ENCODE measurements at places on chromosomes 16 and 17.

- DNase-seq: no peak
These were observed 3.0 kb downstream of the ENGASE start for GRCh38 chr17:79077587-79077986.

DNA sequence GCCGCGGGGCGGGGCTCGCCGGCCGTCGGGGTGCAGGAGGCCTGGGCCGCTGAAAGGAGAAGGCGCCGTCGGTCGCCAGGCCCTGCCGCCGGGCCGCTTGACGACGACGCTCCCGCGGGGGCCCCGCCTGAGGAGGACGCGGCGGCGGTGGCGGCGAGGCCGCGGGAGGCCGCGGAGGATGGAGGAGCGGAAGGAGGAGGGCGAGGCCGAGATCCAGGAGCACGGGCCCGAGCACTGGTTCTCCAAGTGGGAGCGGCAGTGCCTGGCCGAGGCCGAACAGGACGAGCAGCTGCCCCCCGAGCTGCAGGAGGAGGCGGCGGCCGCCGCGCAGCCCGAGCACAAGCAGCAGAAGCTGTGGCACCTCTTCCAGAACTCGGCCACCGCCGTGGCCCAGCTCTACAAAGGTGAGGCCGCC lies 430 bp downstream of the HAPSTR1 start:
- DNase-seq: no peak

DNA sequence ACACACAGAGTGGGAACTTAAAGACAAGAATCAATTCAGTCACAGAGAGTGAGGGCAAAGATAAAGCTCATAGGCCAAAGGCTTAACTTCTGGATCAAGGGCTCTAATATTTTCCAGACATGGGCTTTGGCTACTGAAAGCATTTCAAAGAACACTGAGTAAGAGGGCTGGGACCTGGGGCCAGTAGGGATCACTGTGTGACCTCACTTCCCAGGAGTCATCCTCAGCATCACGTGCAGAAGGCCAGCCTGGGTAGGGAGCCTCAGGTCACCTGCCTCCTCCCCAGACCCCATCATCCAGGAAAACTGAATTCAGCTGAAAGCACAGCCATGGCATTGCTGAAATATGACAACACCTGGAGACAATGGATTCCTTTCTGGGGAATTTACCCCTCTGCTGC lies 163.5 kb downstream of the RAB11FIP4 start:
- DNase-seq: no peak

DNA sequence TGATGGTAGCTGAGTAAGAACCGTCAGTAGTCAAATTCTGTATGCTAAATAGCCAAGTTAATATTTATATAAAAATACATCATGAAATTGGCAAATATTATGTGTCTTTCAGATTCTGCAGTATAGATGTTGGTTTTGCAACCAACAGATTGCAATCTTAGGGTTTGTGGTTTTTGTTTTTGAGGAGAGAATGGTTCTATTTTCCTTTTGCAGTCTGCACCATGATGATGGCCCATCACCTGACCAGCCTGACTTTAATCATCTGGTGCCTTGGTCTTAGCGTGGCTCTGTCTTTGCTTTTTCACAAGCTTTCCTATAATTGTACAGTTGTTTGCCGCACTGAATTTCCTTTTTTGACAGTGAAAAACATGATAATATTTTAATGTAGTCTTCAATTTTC lies 50.7 kb downstream of the NUP93 start:
- DNase-seq: no peak

DNA sequence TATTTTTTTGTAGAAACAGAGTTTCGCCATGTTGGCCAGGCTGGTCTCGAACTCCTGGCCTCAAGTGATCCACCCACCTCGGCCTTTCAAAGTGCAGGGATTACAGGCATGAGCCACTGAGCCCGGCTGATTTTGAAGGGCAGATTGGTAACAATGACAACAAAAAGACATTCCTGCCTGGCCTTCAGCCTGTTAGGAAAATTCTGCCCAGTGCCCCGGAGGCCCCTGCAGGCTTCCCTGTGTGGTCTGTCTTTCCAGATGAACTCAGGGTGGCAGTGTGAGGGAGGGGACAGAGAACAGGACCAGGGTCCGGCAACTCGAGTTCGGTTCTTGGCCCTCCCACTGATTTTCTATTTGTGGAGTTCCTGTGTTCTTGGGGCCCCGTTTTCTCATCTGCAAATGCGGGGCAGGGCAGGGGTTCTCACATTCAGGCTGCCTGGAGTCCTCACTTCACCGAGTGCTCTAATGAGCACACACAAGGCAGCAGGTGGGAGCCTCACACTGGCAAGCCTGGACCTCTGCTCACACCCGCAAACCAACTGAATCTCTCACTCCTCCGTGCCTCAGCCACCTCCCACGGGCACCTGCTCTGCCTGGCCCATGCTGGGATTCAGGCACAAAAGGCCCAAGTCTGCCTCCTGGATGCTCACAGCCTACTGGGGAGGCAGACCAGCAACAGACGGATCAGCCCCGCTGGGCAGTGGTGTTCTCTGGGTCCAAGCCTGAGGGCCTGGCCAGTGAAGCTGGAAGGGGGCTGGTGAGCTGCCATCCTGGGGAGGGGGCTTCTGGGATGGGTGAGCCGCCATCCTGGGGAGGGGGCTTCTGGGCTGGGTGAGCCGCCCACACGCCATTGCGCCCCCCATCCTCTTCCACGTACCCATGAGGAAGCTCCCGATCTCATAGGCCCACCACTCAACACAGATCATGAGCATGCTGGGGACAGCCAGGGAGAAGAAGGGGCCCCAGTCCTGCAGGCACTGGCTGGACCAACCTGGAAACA lies 10.3 kb downstream of the SLC47A2 start:
- no peak for DNase-seq

GRCh38 chr17:9062399-9062902 lies 41.1 kb downstream of the NTN1 start:
- no peak for DNase-seq

DNA sequence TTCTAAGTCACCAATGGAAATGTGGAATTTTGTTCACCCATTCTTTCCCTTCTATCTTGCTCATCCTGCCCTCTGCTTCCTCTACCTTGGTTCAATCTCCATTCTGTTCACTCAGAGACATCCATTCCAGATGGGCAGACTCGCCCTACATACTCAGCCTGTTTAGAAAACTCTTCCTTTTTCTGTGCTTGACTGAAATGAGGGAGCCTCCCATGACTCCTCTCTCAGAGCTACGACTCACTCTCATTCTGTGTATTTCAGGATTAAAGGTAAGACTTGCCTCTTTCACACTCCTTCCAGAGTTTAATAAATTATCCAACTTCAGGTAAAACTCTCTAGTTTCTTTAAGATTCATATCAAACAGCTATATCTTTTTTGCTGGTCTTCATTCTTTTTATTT lies 182.8 kb downstream of the HS3ST3A1 start:
- DNase-seq: no peak

DNA sequence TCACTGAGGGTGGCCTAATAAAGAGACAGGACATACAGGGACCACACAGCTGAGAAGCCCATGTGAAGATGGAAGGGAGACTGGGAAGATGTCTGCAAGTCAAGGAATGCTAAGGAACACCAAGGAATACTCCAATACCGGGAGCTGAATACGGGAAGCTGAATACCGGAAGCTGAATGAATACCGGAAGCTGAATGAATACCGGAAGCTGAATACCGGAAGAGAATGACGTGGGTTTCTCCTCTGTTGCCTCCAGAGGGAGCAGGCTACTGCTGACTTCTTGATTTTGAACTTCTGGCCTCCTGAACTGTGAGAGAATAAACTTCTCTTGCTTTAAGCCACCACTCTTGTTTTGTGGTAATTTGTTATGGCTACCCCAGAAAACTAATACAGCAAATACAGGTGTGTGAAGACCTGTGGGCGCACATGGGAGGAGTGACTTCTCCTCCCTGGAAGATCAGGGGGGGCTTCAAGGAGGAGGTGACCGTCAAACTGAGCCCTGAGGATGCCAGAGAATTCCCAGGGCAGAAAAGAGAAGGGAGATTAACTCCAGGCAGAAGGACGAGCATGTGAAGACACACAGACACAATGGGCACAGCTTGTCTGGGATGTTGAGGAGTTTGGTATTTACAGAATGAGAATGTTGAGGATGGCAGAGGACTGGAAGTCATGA lies 259.9 kb downstream of the IRF8 start:
- DNase-seq: no peak

GRCh38 chr16:85407-85782 lies 7.4 kb downstream of the MPG start:
- DNase-seq: no peak

- DNase-seq: no peak
These were observed 430.2 kb upstream of the EEF2KMT start for GRCh38 chr16:5527817-5528216.

GRCh38 chr16:79128706-79129105 lies 471.8 kb downstream of the MAF start:
- DNase-seq: no peak

- no peak for DNase-seq
These were observed 13.8 kb downstream of the DNAAF8 start for GRCh38 chr16:4747906-4748681.

GRCh38 chr17:75301049-75301448 lies 11.8 kb upstream of the SLC25A19 start:
- no peak for DNase-seq

DNA sequence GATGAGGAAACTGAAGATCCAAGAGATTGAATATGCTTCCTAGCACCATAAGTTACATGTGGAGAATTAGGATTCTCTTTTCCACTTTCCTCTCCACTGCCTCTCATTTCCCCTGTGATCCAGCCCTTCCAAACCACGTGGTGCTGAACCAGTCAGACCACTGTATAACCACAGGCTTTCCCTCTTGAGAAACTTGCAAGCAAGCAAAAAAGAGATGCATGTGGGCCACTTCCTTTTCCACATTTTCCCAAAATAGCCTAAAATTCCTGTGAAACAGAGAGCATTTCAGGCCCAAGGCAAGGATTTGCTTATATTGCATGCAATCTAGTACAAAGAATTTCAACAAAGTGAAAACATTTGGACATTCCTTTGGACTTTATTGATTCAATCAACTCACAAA lies 59.3 kb upstream of the KSR1 start:
- DNase-seq: no peak

DNA sequence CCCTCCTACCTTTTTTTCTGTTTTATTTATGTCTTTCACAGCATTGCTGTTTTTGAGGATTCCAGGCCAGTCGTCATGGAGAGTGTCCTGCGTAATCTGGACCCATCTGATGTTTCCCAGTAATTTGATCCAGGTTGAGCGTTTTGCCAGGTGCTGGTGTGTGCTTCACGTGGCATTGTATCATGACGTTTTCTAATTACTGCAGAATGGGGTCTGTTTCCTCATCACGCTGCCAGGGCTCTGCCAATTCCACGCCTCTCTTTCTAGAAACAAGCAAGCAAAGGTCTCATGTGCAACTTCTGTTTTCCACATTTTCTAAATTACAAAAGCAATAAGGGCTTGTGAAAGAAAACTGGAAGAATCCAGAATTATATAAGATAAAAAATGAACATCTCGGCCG lies 28.3 kb upstream of the BHLHA9 start:
- no peak for DNase-seq

GRCh38 chr17:60573236-60574051 lies 26.5 kb upstream of the PPM1D start:
- no peak for DNase-seq

DNA sequence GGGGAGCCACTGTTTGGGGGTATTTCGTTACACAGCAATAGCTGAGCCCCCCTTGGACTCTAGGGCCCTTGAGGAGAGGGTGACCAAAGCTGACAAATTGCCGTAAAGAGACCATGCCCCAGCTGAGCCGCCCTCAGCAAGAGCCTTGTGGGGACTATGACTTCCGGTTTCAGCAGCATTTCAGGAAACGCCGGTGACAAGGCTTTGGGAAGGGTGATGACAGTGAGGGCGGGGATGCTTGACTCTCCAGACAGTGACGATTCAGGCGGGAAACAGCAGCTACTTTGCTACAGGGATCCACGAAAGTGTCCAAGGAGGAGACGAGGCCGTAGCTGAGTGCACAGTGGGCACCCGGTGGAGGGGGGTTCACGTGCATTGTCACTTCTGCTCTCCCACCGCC lies 360.8 kb downstream of the C16orf95 start:
- DNase-seq: no peak

DNA sequence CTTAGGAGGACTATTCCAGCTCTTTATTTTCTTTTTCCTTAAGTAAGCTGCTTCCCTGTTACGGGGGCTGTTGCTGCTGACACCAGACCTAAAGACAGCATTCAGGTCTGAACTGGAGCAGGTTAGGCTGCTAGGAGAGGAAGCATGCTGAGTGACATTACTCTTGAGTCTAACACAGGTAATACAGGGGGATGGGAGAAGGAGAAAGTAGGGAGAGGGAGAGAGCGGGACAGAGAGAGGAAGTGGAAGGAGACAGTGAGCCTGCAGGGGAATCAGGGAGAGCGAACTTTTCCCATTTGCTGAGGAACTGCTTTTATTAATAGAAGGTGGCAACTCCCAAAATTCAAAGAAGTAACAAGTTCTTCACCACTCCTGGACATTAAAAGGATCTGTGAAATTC lies 130.9 kb downstream of the PARN start:
- DNase-seq: no peak

DNA sequence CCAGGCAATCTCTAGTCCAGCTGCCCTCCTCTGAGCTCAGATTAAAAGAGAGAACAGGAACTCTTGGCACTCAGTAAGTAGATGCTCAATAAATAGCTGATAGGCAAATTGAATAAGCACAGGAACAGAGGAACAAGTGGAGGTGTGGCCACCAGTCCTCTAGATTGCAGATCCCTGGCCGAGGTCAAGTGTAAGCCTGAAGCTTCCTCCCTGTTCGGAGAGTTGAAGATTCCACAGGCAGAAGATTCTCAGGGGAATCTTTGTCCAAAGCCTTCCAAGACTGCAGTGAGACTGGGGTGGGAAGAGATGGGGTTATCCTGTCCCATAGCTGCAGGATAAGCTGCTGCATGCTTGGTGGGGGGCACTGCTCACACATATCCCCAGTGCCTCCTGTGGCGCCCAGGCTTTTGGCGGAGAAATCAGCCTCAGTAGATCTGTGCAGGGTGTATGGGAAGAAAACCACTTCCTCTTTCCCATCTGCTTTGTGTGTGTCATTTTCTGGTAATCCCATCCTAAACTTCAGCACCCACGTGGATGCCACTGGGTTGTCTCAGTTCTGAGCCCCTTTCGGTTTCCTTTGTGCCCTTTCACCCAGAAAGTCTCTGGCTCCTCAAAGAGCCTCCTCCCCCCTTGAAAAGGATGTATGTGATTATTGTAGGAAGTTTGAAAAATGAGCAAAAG lies 12.1 kb downstream of the CD300A start:
- DNase-seq: no peak

- no peak for DNase-seq
These were observed 471.9 kb downstream of the PMP22 start for GRCh38 chr17:14793237-14793636.

- DNase-seq: no peak
These were observed 72.3 kb downstream of the SEC14L1 start for GRCh38 chr17:77212833-77213777.

DNA sequence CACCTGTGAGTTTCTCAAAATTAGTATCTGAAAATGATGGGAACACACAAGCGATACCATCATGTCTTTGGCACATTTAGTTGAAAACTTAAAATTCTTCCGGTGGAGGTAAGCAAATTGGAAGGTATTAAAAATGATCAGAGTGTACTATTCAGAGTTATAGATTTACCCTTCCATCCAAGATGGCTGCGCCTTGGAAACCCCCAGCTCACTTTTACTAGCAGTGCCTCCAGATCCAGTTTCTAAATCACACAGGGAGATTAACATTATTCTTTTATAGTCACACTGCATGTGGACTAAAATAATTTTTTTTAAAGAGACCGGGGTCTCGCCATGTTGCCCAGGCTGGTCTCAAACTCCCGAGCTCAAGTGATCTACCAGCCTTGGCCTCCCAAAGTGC lies 15.0 kb downstream of the PITPNC1 start:
- DNase-seq: no peak

- DNase-seq: no peak
These were observed 60.4 kb downstream of the ZDHHC7 start for GRCh38 chr16:84950906-84951305.

GRCh38 chr17:76416899-76417298 lies 32.5 kb downstream of the SPHK1 start:
- no peak for DNase-seq
